ENCODE measurements at places on chromosomes 1 and 21.

GRCh38 chr1:211912038-211912437 lies 81.5 kb upstream of the LPGAT1 start:
- DNase-seq: no peak

- DNase-seq: no peak
Observed at GRCh38 chr1:152189657-152190442, 30.8 kb upstream of the RPTN start.

GRCh38 chr1:177964336-177964735 lies 5.5 kb downstream of the SEC16B start:
- no peak for DNase-seq

- DNase-seq: no peak
Observed at GRCh38 chr21:37165586-37165985, 92.5 kb downstream of the TTC3 start.

- DNase-seq: no peak
Observed at GRCh38 chr1:62528015-62528414, 69.3 kb upstream of the ANGPTL3 start.

GRCh38 chr21:33751120-33751519 lies 108.8 kb downstream of the ITSN1 start:
- DNase-seq: no peak

DNA sequence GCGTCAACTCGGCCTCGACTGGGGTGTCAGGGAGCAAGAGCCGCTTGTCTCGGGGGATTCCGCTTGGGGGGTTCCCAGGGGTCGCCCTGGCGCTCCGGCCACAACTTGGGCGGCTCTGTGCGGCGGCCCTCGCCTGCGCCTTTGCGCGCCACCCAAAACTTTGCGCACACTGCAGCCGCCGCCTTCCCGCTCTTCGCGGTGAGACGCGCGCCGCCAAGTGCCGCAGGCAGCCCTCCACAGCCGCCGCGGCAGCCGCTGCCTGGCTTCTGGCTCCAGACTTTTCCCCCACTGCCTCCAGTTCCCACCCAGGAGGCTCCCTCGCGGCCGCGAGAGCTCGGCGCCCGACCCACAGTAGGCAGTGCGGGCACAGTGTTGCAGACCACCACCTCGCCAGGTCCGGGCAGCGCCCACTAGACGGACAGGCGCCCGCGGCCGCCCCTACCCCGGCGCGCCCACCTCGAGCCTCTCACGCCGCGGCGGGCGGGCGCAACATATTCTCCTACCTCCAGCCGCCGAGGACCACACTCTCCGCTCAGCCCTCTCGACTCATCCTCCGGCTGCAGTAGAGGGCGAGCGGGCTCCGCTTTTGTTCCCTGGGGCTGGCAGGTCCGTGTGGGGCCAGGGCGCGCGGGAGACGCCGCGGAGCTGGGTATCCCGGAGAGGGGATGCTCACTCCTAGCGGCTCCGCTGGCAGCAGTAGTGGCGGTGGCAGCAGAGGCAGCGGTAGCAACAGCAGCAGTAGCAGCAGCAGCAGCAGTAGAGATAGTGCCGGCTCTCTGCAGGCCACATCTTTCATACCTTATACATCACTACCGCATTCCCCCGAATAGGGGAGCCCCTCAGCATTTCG lies 296.6 kb downstream of the OMA1 start:
- no peak for DNase-seq

DNA sequence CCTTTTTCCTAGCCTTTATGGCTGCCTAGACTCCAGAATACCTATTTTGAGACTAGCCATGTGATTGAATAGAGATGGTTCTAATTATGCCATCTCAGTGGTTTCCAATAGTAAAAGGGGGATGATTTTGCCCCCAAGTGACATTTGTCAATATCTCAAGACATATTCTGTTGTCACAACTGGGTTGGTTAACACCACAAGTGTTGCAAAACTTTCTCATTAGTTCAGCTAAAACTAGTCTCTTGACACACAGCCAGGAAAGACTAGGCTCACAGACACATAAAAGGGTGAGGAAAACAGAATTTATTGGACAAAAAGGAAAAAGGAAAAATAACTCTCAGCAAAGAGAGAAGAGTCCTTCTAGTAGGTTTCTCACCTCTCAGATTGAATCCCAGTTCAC lies 39.9 kb upstream of the GBP5 start:
- no peak for DNase-seq

- DNase-seq: no peak
Observed at GRCh38 chr1:222923506-222923905, 108.7 kb downstream of the DISP1 start.

GRCh38 chr1:47644212-47644573 lies 206.3 kb downstream of the FOXD2 start:
- no peak for DNase-seq
